Progenitor cell of endocrine pancreas (in vitro differentiated cells): ENCODE measurements at places on chromosomes 2 and 18.
A peak's percentile ranks its signal among the peaks of the same experiment; 100 is the strongest.

DNA sequence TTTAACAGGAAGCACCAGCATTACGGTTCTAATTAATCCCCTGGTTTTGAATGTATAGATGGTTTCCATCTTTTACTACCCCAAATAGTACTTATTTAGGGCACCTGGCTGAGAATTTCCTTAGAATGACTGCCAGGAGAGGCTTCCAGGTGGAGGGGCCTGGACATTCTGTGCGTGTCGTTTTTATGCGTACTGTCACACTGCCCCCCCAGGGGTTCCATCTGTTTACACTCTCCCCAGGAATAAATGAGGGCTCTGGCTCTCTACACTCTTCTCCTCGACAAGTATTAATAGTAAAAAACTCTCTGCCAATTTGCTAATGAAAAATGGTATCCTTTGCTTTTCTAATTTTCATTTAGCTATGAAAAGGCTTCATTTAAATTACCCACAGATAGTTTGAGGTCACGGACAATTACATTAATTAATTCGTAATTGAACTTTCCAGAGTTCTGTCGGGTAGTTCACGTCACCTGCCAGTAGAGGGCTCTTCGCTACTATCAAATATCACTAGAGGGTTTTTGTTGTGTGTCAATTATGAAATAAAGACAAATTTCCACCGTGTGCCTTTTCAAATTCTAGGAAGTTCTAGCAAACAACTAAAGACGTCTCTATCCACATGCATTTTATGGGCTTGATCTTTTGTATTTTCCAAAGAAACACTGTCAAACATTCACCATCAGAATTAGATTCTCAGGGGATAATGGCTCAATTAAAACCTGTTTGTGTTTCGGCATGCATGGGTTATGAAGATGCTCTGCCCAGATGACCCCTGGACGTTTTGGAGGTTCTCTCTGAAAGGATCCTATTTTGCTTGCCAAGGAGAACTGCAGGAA, 88.8 kb upstream of the ASB18 start:
- H3K4me3 ChIP-seq: no peak overlapping the region
- no peaks in the 10 kb centered on the region for H3K4me1 ChIP-seq
- H3K27ac ChIP-seq: no peak overlapping the region
- no peaks in the 10 kb centered on the region for H3K27me3 ChIP-seq
- peaks cover 3% of the 10 kb centered on the region for H3K36me3 ChIP-seq
- no peak for DNase-seq

DNA sequence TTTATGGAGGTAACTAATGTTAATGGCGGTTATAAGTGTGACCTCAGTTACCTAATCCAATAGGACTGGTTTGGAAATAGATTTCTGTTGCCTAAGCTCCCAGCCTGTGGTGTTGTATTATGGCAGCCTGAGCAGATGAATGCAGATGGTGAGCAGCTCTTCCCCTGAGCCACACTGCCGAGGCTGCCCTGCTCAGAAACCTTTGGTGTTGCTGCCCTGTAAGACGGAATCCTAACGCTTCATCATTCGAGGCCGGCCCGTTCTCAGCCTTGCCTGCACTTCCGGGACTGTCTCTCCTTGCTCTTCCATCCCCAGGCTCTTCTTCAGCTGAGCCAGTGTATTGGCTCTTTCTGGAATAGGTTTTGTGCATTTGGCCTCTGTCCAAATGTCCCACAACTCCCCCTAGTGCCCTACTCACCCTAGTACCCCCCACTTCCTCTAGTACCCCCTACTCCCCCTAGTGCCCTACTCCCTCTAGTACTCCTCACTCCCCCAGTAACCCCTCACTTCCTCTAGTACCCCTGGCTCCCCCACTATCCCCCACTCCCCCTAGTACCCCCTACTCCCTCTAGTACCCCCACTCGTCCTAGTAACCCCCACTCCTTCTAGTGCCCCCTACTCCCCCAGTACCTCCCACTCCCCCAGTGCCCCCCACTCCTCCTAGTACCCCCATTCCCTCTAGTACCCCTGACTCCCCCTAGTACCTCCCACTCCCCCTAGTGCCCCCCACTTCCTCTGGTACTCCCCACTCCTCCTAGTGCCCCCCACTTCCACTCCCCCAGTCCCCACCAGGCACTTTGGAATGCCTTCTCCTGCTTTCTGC, 106.0 kb upstream of the TAF1B start:
- H3K36me3 ChIP-seq: no peaks in the 10 kb centered on the region
- DNase-seq: no peak
- no peak overlapping the region for H3K4me3 ChIP-seq
- H3K27me3 ChIP-seq: no peaks in the 10 kb centered on the region
- no peaks in the 10 kb centered on the region for H3K4me1 ChIP-seq
- peak overlapping the region; percentile 67 for H3K27ac ChIP-seq

GRCh38 chr18:32803568-32803967, 30.7 kb upstream of the KLHL14 start:
- peaks cover 39% of the 10 kb centered on the region for H3K4me1 ChIP-seq
- peak; percentile 25 for DNase-seq
- peak overlapping the region; percentile 98 for H3K27ac ChIP-seq
- no peaks in the 10 kb centered on the region for H3K36me3 ChIP-seq

DNA sequence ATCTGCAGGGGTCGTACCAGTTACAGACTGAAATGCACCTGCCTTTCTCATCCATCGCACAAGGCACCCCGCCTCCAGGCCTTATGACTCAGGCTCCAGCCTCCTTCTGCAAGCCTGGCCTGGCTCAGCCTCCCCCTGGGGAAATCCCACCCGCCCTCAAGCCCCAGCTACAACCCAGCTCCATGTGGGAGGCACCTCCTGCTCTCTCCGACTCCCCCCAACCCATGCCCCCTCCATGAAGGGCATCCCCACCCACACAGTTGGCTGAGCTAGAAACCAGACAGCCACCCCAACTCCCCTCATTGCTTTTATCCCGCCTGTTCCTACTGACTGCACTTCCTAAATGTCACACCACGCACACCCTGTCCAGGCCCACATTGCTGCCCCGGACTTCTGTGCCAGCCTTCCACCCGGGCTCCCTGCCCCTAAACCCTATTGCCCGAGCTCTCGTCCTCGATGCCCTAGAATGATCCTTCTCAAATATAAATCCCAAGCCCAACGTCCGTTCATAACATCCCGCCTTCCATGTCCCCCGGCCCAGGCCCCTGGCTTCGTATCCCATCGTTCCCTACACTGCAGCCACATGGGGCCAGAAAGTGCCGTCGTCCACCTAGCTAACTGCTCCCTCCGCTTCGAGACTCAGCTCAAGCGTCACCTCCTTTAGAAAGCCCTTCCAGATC, 9.9 kb downstream of the DNMT3A start:
- H3K27me3 ChIP-seq: no peaks in the 10 kb centered on the region
- no peak overlapping the region for H3K4me3 ChIP-seq
- no peak for DNase-seq
- H3K36me3 ChIP-seq: peaks cover 10% of the 10 kb centered on the region
- peaks cover 2% of the 10 kb centered on the region for H3K4me1 ChIP-seq
- no peak overlapping the region for H3K27ac ChIP-seq

- peaks cover 2% of the 10 kb centered on the region for H3K36me3 ChIP-seq
- peaks cover 28% of the 10 kb centered on the region for H3K4me1 ChIP-seq
- peak overlapping the region; percentile 82 for H3K4me3 ChIP-seq
- peaks cover 25% of the 10 kb centered on the region for H3K27me3 ChIP-seq
Observed at GRCh38 chr18:8703781-8704301, 1.5 kb upstream of the MTCL1 start.

GRCh38 chr2:223051693-223052289, at the start of gene KCNE4:
Gene KCNE4 (plus strand): TSS chr2:223052190. CDS start chr2:223052831, 641 bp downstream.
- H3K27me3 ChIP-seq: peaks cover 14% of the 10 kb centered on the region
- H3K36me3 ChIP-seq: no peaks in the 10 kb centered on the region
- DNase-seq: no peak
- H3K4me3 ChIP-seq: peak within 1 kb of the TSS; percentile 7

DNA sequence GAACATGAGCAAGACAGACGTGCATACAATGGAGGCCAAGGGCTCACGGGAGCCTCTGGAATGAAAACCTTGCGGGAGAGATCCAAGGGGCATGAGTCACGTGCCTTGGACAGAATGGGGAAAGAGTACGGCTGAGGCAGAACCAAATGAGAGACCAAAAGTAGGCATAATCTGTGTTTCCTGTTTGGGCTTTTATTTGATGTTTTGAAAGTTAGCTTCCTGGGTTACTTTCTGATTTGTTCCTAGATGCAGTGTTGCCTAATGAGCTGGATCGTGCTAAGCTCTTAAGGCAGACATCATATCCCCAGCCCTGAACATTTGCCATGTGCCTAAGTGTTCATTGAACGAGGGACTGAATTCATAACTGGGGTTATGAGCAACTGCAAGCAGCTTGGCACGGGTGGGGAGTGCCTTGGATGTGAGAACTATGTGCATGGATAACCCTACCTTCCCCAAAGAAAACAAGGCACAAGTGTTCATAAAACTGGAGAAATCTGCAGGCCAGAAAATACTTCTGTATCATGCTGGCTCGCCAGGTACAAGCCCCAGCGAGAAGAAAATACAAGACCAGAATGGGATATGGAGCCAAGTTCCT, 60.3 kb upstream of the RPL31 start:
- peaks cover 2% of the 10 kb centered on the region for H3K4me1 ChIP-seq
- DNase-seq: no peak
- H3K4me3 ChIP-seq: no peak overlapping the region
- H3K27ac ChIP-seq: no peak overlapping the region
- peaks cover 18% of the 10 kb centered on the region for H3K27me3 ChIP-seq
- H3K36me3 ChIP-seq: no peaks in the 10 kb centered on the region
